ENCODE measurements at places on chromosomes 6 and 20.

- DNase-seq: no peak
These were observed 31.6 kb downstream of the OPRM1 start for GRCh38 chr6:154070657-154071056.

DNA sequence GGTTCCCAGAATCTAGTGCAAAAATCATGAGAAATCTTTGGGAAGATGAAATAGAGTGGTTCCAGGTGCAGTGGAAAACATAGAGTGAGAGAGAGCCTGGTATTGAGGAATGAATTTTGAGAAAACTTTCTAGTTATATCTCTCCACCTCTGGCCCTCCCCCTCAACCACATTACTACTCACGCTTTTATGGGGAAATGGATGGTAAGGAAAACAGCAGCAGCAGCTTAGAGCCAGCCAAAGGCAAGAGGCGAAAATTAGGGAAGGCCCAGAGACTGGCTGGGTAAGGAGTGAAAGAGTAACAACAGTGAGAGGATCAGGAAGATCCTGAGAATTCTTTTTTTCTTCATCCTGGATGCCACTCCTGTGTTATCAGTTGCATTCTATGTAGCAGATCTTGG lies 187.9 kb upstream of the ECI2 start:
- no peak for DNase-seq

DNA sequence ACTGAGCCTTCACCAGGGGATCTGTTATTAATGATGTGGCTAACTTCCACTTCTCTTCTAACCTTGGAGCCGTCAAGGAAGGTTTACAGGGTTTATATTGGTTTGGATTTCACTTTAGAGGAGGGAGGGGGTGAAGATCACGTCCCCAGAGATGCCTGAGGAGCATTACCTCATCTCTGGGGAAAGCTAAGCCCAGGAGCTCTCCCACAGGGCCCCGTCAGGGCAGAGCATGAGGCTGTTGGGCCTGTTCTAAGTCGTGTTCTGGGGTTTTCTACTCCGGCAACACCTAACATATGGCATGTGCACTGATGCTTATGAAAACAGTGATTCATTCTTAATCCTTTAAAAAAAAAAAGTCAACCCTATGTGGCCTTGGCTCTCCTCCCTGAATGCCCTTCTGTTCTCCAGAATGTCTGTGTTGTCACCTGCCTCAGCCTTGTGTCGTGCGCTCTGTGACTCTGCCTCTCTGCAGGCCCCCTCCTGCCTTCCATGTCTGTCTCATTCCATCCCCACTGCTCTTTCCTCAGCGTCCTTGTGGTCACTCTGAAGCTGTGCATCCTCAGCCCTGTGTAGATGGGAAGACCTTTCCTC lies 97.4 kb upstream of the JARID2 start:
- DNase-seq: no peak

DNA sequence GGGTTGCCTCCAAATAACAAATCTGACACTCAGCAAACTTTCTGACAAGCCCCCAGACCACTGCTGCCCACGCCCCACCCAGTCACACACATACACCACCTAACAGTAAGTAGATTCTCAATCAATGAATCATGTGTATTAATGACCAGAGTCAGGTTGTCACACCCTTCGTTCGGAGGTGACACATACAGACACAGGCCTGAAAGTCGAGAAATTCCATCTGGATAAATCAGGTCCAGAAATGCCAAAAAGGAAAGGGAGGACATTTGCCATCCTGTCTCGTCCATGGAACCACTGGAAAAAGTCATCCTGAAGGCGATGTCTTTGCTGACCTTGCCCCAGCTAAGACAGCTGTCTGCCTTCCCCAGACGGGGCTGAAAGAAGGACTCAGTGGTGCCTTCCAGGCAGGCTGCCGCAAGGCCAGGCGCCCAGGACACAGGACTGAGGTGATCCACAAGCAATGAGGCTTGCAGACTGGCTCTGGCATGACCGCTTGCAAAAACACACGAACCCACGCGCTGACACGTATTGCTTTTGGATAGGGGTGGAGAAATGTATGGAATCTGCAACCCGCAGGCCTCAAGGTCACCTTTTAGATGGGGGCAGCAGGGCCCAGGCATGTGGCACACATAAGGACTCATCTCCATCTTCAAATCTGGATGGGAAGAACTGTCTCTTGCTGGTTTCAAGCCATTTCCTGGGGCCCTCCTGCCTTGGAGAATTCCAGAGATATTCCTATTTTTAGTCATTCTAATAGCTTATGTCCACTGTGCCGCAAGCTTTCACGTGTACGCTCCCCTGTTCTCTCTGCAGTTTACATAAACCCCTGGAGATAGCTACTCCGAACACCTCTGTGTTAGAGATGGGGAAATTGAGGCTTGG lies 9.0 kb downstream of the NFATC2 start:
- DNase-seq: no peak

GRCh38 chr20:57891014-57891413 lies 181.2 kb upstream of the PMEPA1 start:
- DNase-seq: no peak

- DNase-seq: no peak
These were observed 26.9 kb downstream of the STK35 start for GRCh38 chr20:2128542-2128941.

DNA sequence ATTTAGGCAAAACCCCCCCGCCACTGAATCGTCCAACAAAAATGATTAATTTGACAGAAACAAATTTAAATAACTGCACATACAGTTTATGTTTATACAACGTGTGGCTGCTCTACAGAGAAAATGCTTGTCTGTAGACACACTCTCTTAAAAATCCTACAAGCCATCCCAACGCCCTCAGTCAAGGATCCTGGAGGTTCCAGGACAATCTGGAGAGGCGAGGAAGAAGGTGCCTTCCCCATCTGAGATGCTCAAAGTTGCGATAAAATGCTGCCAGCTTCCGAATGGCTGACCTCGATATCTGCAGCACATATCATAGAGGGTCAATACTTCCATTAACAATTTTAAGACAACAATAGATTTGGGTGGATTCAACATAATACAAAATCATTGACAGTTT lies 25.3 kb downstream of the ZNF217 start:
- DNase-seq: no peak

DNA sequence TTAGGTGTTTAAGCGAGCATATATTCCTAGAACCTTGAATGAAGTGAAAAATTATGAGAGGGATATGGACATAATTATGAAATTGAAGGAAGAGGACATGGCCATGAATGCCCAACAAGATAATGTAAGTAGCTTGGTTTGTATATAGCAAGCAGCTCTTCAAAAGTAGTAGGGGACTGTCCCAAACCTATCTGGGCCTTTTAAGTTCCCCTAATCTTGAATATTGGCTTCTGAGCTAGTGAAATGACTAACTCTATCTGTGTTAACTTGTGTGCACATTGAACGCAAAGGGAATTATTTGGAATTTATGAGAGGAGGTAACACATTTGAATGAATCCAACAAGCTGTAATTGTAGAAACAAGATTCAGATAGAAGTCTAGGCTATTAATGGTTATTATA lies 21.7 kb downstream of the RIOK1 start:
- no peak for DNase-seq

- DNase-seq: no peak
These were observed 43.2 kb downstream of the COL21A1 start for GRCh38 chr6:56204134-56204533.

- DNase-seq: no peak
These were observed 469.3 kb downstream of the HAO1 start for GRCh38 chr20:7470912-7471311.

DNA sequence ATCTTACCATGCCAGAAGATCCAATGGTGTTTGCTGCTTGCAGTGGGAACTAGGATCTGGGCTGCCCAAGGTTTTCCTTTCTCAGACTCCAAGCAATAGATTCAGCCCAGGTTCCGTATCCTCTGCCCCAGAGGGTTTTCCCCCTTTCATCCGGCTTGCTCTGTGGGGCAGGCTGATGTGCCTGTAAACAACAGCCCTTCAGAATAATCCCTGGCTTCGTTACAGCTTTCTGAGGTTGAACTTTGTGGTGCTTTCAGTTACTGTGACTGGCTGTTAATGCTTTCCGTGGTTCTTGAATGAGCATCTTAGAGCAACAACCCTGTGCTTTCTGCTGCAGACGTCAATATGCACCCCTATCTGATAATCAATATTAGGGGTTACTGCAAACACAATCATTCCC lies 400.4 kb downstream of the BTBD3 start:
- no peak for DNase-seq

GRCh38 chr6:96702626-96703025 lies 134.7 kb downstream of the GPR63 start:
- DNase-seq: no peak

GRCh38 chr20:51563486-51564332 lies 21.2 kb upstream of the NFATC2 start:
- DNase-seq: no peak

- no peak for DNase-seq
These were observed 380.4 kb downstream of the CENPW start for GRCh38 chr6:126720304-126720703.

- no peak for DNase-seq
These were observed 132.9 kb downstream of the ZDHHC14 start for GRCh38 chr6:157513619-157514485.

GRCh38 chr6:13299918-13300317 lies 28.4 kb downstream of the TBC1D7 start:
- DNase-seq: no peak

- DNase-seq: no peak
These were observed 1.7 kb downstream of the PMEPA1 start for GRCh38 chr20:57707849-57708693.

- no peak for DNase-seq
These were observed 10.9 kb downstream of the PPIL6 start for GRCh38 chr6:109429496-109429895.

GRCh38 chr20:62361799-62362589 lies 5.1 kb downstream of the LAMA5 start:
- DNase-seq: no peak

GRCh38 chr20:59455402-59456341 lies 148.7 kb upstream of the PHACTR3 start:
- DNase-seq: no peak

DNA sequence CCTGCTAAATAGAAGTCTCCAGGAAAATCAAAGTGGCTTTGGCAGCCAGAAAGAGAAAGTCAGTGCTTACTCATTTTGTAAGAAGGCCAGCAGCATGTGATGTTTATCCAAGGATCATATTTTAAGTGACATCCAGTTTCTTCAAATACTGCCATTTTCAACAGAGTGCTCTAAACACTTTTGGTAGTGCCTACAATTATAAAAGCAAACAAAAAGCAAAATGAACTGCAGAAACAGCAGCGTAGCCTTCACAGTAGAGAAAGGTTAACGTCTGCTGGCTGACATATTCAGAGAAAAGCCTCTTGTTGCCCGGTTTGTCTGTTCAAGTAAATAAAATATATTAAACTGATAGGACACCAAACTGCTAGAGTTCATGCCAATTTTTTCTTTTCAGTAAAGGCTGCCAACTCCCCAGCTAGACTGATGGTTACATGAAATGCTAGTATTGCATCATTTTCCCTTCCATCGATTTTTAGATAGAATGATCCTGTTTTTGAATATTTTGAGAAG lies 705.7 kb upstream of the SLC35B3 start:
- DNase-seq: no peak

- no peak for DNase-seq
These were observed 105.8 kb downstream of the BACH2 start for GRCh38 chr6:90190752-90191395.

DNA sequence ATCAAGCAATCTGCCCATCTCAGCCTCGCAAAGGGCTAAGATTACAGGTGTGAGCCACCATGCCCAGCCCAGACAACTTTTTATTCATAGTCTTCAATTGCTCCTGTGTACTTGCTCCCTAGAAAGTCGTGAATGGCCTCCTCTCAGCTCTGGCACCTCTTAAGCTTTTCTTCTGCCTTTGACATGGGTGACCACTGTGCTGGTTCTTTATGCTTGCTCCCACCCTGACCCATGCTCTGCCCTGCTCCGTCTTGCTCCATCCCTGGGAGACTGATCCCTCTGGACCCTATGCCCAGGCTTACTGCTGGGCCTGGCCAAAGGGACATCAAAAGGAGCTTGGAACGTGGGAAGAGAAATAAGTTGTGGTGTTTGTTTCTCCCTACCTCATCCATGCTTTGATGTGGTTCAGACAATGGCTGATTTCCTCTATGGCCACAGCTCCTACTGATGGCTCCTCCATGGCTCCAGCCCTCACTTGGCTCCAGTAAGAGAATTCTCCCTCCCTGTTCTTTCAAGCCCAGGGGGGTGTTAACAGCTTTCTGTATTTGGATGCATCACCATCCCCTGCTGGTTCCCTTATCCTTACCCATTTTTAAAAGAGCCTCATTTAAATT lies 7.7 kb upstream of the TREM2 start:
- no peak for DNase-seq

DNA sequence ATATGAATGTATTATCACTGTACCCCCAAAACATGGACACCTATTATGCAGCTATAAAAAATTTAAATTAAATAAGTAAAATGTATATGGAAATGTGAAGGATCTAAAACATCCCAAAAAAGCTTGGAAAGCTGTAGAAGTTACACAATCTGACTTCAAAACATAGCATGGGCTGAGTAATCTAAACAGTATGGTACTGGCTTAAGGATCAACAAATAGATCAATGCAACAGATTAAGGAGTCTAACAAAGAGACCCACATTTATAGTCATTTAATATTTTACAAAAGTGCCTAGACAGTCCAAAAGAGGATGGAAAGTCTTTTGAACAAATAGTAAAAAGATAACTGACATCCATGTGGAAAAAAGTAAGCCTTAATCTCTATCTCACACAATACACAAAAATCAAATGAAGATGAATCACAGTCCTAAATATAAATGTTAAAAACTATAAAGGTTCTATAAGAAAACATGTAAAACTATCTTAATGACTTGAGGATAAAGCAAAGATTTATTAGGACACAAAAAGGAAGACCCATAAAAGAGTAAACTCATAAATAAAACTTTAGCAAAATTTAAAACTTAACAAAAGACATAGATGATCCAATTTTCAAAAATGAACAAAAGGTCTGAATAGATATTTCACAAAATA lies 46.8 kb downstream of the RANBP9 start:
- DNase-seq: no peak

Measured in right renal pelvis (tissue), 4 donors.